BJ (cell line): ENCODE measurements at places on chromosomes 7 and 10.

DNA sequence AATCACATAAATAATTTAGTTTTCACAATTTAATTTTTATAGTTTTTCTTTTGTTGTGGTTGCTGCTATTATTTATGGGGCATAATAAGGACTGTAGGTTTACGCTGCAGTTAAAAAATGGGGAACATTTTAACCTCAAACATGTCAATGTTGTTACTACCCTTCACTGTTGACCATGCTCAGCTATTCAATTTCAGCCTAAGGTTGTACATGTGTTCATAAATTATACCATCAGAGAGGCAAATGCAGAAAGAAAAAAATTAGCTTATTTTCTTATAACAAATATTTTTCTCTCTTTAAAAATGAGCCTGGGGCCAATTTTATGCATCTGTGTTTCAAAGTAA lies 110.1 kb upstream of the PITRM1 start:
- DNase-seq: no peak

- DNase-seq: peak; percentile 19
Observed at GRCh38 chr10:123743441-123744223, 77.5 kb downstream of the GPR26 start.

GRCh38 chr10:86340991-86341260 lies 25.7 kb downstream of the GRID1 start:
- DNase-seq: no peak

GRCh38 chr7:106183952-106184351 lies 71.8 kb upstream of the SYPL1 start:
- DNase-seq: no peak

DNA sequence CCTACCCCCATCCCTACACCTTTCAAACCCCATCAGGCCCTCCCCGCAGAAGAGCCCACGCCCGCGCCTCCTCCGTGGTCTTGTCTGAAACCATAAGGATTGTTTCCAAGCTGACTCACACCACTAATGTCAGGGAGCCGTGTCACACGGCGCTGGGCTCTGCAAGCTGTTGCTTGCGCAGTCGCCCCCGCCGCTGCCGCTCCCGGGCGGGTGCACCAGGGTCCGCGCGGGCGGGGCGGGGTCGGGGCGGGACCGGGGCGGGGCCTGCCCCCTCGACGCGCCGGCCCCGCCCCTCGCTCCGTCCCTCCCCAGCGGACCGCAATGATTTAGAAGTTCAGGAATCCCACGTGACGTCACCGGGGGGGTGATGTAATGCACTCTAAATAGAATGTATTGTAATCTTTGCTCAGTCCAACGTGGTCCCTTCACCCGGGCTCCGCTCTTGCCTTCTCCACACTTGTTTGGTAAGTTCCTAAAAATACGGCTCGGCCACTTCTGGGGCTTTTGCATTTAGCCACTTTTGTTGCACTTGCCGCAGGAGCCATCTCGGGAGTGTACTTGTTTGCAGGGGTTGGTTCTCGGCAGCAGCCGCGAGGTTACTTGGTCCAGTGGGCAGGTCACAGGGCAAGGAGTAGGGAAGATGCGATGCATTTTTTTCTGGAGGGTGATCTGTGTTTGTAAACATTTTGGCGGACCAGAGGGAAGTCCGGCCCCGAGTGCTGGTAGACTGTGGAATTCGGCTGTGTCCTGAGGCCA lies 3.2 kb upstream of the CREB5 start:
- peak; percentile 81 for DNase-seq

GRCh38 chr10:108601851-108602250 lies 1321.5 kb downstream of the XPNPEP1 start:
- DNase-seq: no peak

GRCh38 chr7:152424348-152425108 lies 11.3 kb downstream of the KMT2C start:
- no peak for DNase-seq

GRCh38 chr10:3805201-3805790 lies 20.3 kb upstream of the KLF6 start:
- DNase-seq: no peak

DNA sequence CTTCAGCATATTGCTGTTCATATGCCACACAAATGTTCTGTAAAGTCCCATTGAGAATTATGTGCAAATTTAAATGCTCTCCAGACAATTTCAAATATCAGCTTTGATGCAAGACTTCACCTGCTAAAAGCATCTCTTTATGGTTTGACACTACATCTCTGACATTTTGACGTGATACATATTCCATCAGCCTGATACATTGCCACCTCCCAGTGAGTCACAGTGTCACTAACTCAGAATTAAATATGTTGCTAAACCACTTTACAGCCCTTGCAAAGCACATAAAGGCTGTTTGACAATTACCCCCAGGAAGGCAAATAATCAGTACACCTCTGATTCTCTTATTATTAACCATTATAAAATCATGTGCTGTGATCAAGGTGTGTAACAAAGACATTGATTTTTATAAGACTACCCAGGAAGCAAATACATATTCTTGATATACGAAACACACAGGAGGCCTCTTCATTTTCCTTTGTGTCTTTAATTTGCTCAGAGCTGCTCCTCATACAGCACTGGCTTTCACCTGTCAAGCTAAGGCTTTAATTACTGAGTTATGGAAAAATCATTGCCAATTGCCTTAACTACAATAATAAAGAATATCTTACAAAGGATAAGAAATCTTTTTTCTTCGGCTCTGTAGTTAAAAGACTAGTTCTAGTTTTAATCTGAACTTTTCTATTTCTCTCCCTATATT lies 547.5 kb upstream of the C7orf33 start:
- no peak for DNase-seq

- DNase-seq: no peak
Observed at GRCh38 chr7:112204499-112205342, 1.5 kb downstream of the DOCK4 start.

DNA sequence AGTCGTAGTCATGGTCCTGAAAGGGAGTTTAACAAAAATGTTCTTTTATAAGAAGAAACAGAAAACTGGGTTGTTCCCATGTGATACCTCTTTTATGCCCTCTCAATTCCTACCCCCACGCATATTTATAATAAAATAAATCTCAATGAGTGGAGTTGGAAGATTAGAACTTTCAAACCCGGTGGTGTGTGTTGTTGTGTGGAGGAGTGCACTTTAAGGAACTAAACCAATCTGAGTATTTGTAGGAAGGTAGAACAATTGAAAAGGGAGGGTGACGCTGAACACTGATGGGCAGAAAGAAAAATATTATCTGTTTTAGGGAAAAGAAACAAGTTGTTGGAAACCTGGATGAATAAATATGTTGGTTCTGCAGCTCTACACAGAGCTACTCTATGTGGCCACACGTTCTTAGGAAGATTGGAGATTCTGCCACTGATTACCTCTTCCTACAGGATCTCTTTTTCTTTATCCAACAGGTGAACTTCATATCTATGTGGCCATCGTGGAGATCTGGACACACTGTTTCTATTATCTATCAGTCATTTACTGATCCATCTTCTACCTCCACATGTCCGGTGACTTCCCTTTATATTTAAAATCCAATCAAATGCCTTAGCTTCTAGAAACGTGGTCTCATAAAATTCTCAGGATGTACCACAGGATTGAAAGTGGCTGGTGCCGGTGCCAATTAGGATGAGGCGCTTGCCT lies 13.1 kb upstream of the GATA3 start:
- no peak for DNase-seq

GRCh38 chr7:159107161-159107892 lies 37.3 kb downstream of the VIPR2 start:
- no peak for DNase-seq

DNA sequence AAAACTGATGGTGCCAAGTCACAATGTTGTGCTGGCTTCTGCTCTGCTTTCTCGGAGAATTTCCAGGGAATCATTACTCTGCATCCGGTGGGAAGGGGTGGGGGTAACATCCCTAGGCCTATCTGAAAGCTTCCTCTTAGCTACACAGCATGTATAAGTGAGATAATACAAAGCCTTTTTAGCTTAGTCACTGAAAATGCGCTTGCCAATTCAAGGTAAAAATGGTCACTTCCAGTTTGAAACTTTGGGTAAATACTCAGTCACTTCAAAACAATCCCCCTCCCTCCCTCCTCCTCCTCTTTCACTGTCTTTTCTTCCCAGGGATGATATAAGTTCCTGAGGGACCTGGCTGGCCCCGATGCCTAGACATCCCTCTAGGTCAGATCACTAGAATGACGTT lies 57.3 kb upstream of the APBB1IP start:
- DNase-seq: no peak

DNA sequence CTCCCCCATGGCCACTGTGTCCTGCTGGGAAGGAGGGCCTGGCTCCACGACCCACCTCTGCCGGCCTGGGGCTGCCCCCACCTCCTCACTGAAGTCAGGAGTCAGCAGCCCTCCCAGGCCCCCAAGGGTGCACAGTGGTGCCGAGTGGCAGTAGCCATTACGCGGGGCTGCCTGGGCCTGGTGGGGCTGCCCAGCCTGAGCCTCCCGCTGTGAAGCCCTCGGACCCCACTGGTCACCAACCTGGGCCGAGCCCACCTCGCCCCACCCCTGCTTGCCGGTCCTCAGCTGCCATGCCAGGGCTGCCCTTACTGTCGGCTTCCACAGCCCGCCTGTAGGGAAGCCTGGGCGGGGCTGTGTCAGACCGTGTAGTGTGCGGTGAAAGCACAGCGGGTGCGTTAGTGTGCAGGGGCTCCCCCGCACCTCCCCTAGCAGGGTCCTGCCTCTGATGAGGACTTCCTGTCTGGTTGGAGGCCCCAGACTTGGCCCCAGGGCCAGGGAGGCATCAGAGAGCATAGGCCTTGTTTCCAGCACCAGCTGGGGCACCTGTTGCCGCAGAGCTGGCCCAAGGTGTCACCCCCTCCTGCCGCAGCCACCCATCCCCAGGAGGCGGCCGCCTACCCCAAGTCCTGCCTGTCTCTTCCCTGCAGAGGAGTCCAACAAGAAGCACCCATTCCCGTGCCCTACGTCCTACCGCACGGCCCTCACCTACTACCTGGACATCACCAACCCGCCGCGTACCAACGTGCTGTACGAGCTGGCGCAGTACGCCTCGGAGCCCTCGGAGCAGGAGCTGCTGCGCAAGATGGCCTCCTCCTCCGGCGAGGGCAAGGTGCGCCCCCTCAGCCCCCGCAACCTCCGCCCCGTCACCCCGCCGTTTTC lies 10.0 kb downstream of the TMEM120A start:
- DNase-seq: no peak

GRCh38 chr10:20466731-20467130 lies 430.4 kb downstream of the NEBL start:
- DNase-seq: no peak

- no peak for DNase-seq
Observed at GRCh38 chr7:82444220-82444909, 788 bp upstream of the CACNA2D1 start.

GRCh38 chr7:112896026-112896601 lies 105.9 kb upstream of the TMEM168 start:
- DNase-seq: no peak

- no peak for DNase-seq
Observed at GRCh38 chr10:50397312-50398140, 146.2 kb upstream of the ASAH2 start.

GRCh38 chr7:74656441-74656836 lies 1.1 kb upstream of the GTF2I start:
- no peak for DNase-seq

DNA sequence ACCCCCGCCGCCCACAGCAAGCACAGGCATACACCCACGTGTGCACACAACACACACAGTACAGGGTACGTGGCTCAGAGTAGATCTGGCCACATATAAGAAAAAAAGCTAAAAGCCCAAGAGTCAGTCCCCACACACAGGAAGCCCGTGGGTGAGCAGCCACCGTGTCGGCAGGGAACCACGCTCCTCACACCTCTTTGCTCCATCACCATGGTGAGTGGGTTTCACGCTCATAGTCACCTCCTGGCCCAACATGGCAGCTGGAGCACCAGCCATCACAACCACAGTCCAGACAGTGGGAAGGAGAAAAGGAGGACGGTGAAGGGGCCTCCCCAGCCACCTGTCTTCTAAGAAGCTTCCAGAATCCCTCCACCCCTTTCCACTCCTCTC lies 76.0 kb upstream of the PDGFA start:
- DNase-seq: no peak

DNA sequence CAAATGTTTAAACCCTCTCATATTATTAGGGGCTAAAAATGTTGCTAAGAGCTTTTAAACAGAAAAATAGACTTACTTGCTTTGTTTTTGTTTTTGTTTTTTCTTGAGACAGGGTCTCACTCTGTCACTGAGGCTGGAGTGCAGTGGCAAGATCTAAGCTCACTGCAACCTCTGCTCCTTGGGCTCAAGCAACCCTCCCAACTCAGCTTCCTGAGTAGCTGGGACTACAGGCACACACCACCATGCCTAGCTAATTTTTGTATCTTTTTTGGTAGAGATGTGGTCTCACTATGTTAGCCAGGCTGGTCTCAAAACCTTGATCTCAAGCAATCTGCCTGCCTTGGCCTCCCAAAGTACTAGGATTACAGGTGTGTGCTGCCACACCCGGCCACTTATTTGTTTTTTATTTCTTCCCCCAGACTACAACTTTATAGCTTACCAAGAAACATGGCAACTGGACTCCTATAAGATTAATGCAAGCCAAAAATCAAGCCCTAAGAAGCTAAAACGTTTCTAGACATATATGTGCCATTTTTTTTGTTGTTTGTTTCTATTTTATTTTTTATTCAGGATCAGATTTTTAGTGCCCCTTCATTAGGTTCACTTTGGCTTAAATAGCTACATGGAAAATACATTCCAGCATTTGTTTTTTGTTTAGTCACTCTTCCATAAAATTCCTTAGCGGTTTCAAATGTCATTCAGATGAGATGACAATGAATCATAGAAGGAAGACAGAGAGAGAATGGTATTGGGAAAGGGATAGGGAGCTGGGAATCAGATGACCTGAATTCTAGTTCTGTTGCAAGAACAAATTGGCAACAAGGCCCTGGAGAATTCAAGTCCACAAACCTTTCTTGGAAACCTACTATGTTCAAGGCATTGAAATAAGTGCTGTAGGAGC lies 163.4 kb upstream of the MKLN1 start:
- DNase-seq: peak; percentile 88

- DNase-seq: no peak
Observed at GRCh38 chr10:6702030-6702429, 122.0 kb upstream of the PRKCQ start.

- no peak for DNase-seq
Observed at GRCh38 chr7:15906436-15906835, 220.0 kb upstream of the MEOX2 start.

- DNase-seq: no peak
Observed at GRCh38 chr10:35493196-35494118, 111.7 kb upstream of the GJD4 start.

DNA sequence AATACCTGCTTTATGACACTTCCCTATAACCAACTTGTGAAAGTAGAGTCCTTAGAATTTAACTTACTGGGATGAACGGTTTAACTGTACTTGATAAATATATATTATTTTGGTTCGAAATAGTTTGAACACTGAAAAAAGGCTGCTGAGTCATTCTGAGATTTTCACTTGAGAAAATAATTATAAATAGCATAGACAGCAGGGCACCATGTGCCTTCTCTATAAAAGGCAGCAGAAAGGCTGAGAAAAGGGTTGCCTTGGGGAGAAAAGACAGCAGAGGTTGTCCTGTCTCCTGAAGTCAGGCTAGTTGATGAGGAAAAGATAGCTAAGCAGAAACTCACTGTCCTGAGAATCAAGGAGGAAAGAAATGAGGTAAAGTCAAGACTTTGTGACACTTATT lies 92.4 kb downstream of the CTTNBP2 start:
- no peak for DNase-seq

GRCh38 chr10:84845628-84846261 lies 517.4 kb downstream of the CCSER2 start:
- DNase-seq: no peak
